ENCODE measurements at places on chromosomes 11 and 22. TPM values are rescaled to one million over a fixed set of nuclear protein-coding genes. Genes with fewer than 3 reads are reported as not detected.

The UQCC3 gene
- total RNA-seq = 7.2 TPM

- H3K27me3 ChIP-seq = no peaks in the 10 kb centered on the region
- DNase-seq = peak; percentile 83
- no peak overlapping the region for H3K4me3 ChIP-seq
- H3K4me1 ChIP-seq = no peaks in the 10 kb centered on the region
Measured at GRCh38 chr11:12494699-12495098, 117.3 kb downstream of the PARVA start.

- peaks cover 11% of the 10 kb centered on the region for H3K4me1 ChIP-seq
Measured at GRCh38 chr22:28398355-28398754, 281.3 kb downstream of the TTC28 start.

- no peak overlapping the region for H3K27ac ChIP-seq
- H3K4me3 ChIP-seq = no peak overlapping the region
- no peaks in the 10 kb centered on the region for H3K27me3 ChIP-seq
- no peak for DNase-seq
- no peaks in the 10 kb centered on the region for H3K36me3 ChIP-seq
Measured at GRCh38 chr11:130840679-130841078, 75.6 kb downstream of the SNX19 start.

GRCh38 chr22:17138513-17138912, 17.4 kb upstream of the TMEM121B start:
- no peaks in the 10 kb centered on the region for H3K27me3 ChIP-seq
- no peak overlapping the region for H3K27ac ChIP-seq
- H3K4me1 ChIP-seq = no peaks in the 10 kb centered on the region
- peaks cover 3% of the 10 kb centered on the region for H3K36me3 ChIP-seq

The ELP4 gene
- total RNA-seq = 12.9 TPM

- no peaks in the 10 kb centered on the region for H3K36me3 ChIP-seq
- DNase-seq = no peak
- H3K4me1 ChIP-seq = no peaks in the 10 kb centered on the region
- H3K27ac ChIP-seq = no peak overlapping the region
Measured at GRCh38 chr11:132539590-132540368, 992.5 kb downstream of the OPCML start.

- H3K27ac ChIP-seq = no peak overlapping the region
- no peak overlapping the region for H3K4me3 ChIP-seq
- DNase-seq = no peak
- H3K27me3 ChIP-seq = peaks cover 4% of the 10 kb centered on the region
Measured at GRCh38 chr11:26573896-26574295, 1.8 kb upstream of the MUC15 start.

Data from astrocyte (in vitro differentiated cells and primary cell).